ENCODE measurements at places on chromosomes 3 and 15.

GRCh38 chr15:55239440-55240124, 42.8 kb upstream of the RSL24D1 start:
- no peak for DNase-seq

DNA sequence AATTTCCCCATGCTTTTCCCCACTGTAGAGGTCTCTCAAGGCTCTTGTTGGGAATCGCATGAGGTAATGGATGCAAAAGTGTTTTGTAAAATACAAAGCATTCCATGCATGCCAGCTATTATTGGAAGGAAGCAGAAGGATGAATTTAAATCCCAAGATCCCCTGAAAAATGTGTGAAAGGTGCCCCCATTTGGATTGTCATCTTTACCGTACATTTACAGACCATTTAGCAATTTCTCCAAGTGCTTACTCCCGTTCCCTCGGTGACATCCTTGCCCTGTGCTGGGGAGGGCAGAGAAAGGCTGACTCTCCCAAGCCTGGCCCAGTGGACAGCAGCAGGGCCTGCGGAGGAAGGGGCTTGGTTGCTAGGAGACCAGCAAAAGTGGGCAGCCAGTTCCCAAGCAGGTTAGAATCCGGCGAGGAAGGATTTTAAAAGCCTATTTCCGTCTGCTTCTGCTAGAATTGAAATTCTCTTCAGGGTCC, 31.1 kb upstream of the NEO1 start:
- DNase-seq = peak; percentile 59

- DNase-seq = no peak
These were observed 439.0 kb upstream of the GOLIM4 start for GRCh38 chr3:168534761-168535160.

GRCh38 chr3:29853841-29854397, 573.0 kb downstream of the RBMS3 start:
- peak; percentile 43 for DNase-seq

- peak; percentile 76 for DNase-seq
These were observed 47.5 kb upstream of the MUC4 start for GRCh38 chr3:195859061-195859845.

- no peak for DNase-seq
These were observed 6.6 kb downstream of the DPH3 start for GRCh38 chr3:16258177-16258576.

DNA sequence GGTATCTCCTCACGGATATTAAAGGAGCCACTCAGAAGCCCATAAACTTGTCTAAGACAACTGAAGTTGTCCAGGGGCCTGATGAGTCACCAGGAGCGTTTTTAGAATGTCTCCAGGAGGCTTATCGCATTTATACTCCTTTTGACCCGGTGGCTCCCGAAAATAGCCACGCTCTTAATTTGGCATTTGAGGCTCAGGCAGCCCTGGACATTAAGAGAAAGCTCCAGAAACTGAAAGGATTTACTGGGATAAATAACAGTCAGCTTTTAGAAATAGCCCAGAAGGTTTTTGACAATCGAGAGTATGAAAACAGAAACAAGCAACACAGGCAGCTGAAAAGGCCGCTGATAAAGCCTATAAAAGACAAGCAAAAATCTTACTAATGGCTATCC, 4.1 kb downstream of the DET1 start:
- DNase-seq = no peak

- no peak for DNase-seq
These were observed 149.3 kb downstream of the RPLP1 start for GRCh38 chr15:69601711-69602504.

- DNase-seq = no peak
These were observed 394.1 kb downstream of the TUSC7 start for GRCh38 chr3:117103675-117104074.

GRCh38 chr3:178406206-178406605, 130.0 kb upstream of the KCNMB2 start:
- DNase-seq = no peak

DNA sequence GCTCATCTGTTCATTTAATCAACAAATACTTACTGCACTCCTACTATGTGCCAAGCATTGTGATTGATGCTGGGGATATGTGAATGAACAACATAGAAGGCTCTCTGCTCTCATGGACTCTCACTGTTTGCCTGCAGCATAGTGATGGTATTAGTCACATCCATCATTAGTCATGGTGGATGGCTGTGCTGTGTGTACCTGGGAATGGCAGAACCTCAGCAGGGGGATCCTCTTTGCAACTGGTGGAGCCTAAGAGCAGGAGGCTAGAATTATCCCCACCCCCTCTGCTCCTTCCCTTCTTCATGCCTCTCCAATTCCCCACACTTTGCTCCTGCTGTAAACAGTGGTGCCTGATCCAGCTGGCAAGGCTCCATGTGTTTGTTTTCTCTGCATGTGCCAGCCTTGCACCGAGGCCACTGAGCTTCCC, 20.5 kb downstream of the BOC start:
- DNase-seq = no peak

- DNase-seq = no peak
These were observed 28.0 kb upstream of the ATP10A start for GRCh38 chr15:25891081-25891480.

DNA sequence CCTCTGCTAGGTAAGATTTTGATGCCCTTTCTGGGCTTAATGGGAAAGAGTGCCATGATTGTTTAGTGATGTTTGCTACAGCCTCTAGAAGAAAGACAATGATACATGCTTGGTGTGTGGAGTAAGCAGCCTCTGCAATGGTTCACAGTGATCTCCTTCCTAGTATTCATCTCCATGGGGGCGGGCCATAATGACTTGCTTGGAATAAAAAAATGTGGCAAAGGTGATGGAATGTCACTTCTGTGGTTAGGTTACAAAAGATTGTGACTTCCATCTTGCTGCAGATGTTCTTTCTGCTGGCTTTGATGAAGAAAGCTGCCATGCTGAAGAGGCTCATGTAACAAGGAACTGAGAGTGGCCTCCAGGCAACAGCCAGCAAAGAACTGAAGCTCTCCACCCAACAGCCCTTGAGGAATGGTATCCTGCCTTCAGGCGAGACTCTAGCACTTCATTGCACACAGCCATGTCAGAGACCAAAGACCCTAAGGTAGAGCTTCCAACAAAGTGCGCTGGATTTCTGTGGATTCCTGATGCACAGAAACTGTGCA, 139.1 kb upstream of the LRIG1 start:
- no peak for DNase-seq

DNA sequence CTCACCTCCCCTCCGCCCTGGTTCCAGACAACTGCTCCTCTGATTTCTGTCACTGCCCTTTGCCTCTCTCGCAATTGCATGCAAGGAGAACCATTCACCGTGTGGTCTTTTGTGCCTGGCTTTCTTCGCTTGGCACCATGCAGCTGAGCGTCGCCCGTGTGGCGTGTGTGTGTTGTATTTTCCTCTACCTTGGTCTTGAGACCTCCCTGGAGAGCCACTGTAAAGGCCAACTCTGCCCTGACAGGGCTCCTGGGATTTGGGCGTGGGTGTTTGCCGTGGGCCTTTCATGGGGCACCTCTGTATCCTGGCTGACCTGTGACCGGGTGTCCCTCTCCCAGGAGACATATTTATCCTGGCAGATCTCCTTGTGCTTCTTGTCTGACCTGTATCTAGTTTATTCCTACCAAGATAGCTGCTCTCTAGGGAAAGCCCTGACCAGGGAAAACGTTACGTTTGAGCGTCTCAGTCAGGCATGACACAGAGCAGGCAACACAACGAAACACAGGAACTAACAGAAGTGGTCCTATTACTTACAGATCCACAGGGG, 2.0 kb upstream of the PIGZ start:
- no peak for DNase-seq

DNA sequence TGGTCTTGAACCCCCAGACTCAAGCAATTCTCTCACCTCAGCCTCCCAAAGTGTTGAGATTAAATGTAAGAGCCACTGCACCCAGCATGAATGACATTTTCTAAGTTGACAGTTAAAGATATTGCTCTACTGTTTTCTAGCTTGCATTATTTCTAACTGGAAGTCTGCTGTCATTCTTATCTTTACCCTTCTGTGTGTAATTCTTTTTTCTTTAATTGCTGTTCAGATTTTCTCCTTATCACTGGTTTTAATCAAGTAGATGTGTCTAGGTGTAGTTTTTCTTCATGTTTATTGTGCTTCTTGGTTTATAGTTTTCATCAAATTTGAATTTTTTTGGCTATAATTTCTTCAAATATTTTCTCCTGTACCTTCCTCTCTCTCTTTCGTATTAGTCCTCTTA, 4.9 kb downstream of the PARP15 start:
- DNase-seq = no peak

- no peak for DNase-seq
These were observed 27.9 kb upstream of the RTP1 start for GRCh38 chr3:187169231-187169960.

- DNase-seq = no peak
These were observed 6.3 kb upstream of the ATP1B3 start for GRCh38 chr3:141870091-141870687.

GRCh38 chr15:81776976-81777375, 268.8 kb downstream of the MEX3B start:
- no peak for DNase-seq

- no peak for DNase-seq
These were observed 286.4 kb upstream of the CTDSPL start for GRCh38 chr3:37575284-37575683.

DNA sequence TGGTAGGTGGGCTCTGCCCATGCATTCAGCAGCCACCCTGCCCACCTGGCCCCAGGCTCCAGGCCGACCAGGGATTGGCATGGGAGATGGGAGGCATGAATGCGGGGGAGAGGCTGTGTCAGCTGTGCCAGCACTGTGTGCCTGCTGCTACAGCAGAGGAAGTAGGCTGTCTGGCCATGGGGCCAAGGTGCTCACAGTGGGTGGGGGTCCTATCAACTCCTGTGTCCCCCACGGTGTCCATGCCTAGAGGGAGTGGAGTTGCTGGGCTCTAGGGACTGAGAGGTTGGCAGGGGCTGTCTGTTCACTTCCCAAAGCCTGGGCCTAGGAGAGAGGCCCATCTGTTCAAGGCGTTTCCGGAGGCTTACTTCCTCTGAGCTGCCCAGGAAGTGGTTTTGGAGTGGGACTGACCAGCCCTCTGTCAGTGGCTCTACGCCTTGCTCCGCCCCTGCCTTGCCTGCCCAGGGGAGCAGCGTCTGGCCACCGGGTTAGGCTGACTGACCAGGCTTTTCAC, 5.8 kb downstream of the PRKCD start:
- peak; percentile 56 for DNase-seq

GRCh38 chr3:49456466-49456865, 13.6 kb upstream of the DAG1 start:
- no peak for DNase-seq

DNA sequence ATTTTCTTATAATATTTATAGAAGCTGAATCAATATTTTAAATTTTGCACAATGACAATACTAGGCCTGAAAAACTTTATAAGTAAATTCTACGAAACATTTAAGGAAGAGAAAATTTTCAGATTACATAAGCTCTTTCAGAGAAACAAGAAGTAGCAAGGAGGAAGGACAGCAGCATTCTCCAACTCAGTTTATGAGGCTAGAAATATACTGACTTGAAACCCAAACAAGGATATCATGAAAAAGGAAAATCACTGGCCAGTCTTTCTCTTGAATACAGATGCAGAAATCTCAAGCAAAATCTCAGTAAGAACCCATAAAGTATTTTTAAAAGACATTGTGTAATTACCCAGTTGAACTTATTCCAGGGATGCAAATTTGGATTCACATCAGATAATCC, 121.3 kb downstream of the STAC start:
- DNase-seq = no peak

GRCh38 chr15:44035781-44036699, 159.0 kb downstream of the FRMD5 start:
- DNase-seq = no peak

DNA sequence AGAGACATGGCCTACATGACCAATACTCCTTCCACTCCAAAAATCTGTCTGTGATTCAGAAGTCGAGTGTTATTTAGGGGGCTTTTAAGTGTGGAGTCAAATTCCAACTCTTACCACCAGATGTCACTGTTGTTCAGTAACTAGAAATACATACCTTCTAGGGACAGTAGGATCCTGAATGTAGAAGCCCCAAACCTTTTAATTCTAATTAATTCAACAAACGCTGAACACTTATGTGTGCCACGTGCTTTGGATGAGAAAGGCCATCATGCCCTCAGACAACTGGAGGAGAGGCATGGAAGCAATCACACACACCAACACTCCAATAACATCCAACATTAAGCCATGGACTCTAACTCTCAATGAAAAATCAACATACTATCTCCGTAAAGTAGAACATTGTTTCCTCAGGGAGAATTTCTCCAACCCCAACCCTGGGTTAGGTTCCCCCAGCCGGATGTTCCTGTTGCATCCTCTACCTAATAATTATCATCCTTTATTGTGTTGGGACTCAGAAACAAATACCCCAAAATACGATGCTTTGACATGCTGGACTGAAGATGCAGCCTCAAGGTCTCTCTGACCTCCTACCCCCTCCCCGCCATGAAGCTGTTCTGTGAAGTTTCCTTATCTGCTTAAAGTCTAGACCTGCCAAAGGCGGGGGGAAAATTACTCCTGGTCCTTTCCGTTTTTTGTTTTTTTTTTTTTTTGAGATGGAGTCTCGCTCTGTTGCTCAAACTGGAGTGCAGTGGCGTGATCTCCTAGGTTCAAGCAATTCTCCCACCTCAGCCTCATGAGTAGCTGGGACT, 8.0 kb upstream of the CCDC13 start:
- DNase-seq = peak; percentile 82

DNA sequence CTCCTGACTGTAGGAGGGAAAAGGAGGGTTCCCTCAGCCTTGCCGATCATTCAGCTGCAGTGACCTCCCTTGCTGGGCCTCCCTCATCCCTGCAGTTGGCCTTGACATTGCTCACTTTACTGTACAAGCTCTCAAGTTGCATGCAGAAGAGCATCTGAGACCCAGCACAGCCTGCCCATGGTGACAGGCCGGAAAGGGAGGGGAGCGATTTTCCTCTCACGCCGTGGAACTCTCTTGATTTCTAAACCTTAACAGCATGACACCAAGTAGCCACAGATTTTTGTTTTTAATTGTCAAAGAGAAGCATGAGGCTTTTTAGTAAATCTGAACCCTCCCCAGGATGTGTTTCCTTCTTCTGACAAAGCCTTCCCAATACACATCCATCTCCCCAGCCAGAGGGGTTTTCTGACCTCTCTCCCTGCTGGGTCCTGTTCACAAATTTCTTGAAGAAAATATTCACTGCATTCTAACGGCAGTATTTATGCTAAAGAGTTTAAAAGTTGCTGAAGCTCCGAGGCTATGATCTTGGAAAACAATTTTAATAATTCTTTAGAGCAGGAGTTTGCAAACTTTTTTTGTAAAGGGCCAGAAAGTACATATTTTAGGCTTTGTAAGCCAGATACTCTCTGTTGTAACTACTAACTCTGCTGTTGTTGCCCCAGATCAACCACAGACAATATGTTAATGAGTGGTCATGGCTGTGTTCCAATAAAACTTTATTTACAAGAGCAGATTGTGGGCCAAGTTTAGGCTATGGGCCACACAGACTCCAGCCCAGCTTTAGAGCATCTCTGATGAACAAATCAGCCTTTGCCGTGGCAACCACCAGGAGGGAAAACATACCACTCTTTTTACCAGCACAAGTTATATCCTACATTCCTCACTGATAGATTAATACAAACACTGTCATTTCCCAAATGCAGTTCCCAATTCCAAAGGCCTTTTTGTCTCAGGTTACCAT, 34.8 kb downstream of the LMCD1 start:
- DNase-seq = peak; percentile 71
